ENCODE measurements at places on chromosomes 12 and 14. TPM values are rescaled to one million over a fixed set of nuclear protein-coding genes. Genes with fewer than 3 reads are reported as not detected.
A peak's percentile ranks its signal among the peaks of the same experiment; 100 is the strongest.

- H3K27ac ChIP-seq = no peak overlapping the region
- DNase-seq = no peak
- no peaks in the 10 kb centered on the region for H3K4me1 ChIP-seq
- H3K27me3 ChIP-seq = no peaks in the 10 kb centered on the region
- H3K36me3 ChIP-seq = no peaks in the 10 kb centered on the region
- H3K4me3 ChIP-seq = no peak overlapping the region
These were observed 27.1 kb upstream of the C12orf71 start for GRCh38 chr12:27109334-27110028.

GRCh38 chr12:91144053-91144452 lies 32.8 kb upstream of the LUM start:
- H3K4me1 ChIP-seq = peaks cover 18% of the 10 kb centered on the region
- no peak overlapping the region for H3K27ac ChIP-seq
- H3K4me3 ChIP-seq = no peak overlapping the region
- DNase-seq = no peak
- no peaks in the 10 kb centered on the region for H3K27me3 ChIP-seq

DNA sequence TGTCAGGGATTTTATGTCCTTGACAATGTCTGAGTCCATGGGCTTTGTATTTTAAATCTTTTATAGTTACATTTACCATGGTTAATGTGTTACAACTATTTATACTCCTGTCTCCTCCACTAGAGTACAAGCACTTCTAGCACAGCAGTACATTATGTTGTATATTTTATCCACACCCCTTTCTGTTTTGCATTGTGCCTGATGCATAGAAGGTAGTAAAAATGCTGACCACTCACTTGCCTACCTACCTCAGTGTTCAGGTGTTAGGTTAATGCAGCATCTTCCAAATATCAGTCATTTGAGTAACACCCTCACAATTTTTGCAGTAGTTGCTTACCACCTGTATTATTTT lies 31.1 kb upstream of the SLC38A2 start:
- H3K27me3 ChIP-seq = no peaks in the 10 kb centered on the region
- peak overlapping the region; percentile 88 for H3K27ac ChIP-seq
- no peak overlapping the region for H3K4me3 ChIP-seq
- no peaks in the 10 kb centered on the region for H3K36me3 ChIP-seq

- H3K4me3 ChIP-seq = no peak overlapping the region
- H3K27ac ChIP-seq = 0 out of 2 replicates have a peak overlapping the region, but pooled peaks have one; percentile 12
- no peaks in the 10 kb centered on the region for H3K4me1 ChIP-seq
- peaks cover 49% of the 10 kb centered on the region for H3K36me3 ChIP-seq
- no peaks in the 10 kb centered on the region for H3K27me3 ChIP-seq
- DNase-seq = no peak
These were observed 12.5 kb downstream of the GNS start for GRCh38 chr12:64746663-64747062.

GRCh38 chr14:83909507-83909906 lies 1620.4 kb upstream of the FLRT2 start:
- no peak for DNase-seq
- H3K36me3 ChIP-seq = no peaks in the 10 kb centered on the region
- H3K4me1 ChIP-seq = no peaks in the 10 kb centered on the region
- no peaks in the 10 kb centered on the region for H3K27me3 ChIP-seq
- H3K27ac ChIP-seq = no peak overlapping the region

The KRT82 gene
- not detected for polyA plus RNA-seq

GRCh38 chr12:95214466-95214865 lies 2.8 kb downstream of the FGD6 start:
- no peak for DNase-seq
- no peaks in the 10 kb centered on the region for H3K36me3 ChIP-seq
- no peak overlapping the region for H3K4me3 ChIP-seq
- H3K27ac ChIP-seq = no peak overlapping the region
- no peaks in the 10 kb centered on the region for H3K27me3 ChIP-seq

The OVCH1 gene
- not detected for polyA plus RNA-seq

The ZNF26 gene
- polyA plus RNA-seq = 9.4 TPM

The HNF1A gene
- polyA plus RNA-seq = not detected

DNA sequence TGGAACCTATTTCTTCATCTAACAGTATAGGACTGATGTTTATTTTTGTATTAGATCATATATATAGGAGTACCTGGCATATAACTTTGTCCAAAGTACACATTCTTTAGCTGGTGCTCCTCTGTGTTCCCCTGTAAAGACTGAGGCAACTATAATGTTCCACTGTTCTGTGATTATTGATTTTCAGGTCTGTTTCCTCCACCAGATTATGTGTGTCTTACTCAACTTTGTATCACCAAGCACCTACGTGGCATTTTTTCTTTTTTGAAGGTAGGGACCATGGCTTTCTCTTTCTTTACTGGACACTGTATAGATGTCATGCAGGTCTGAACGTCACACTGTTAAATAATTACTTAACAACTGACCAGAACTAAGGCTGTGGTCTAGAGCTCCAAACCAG lies 29.3 kb downstream of the BICD1 start:
- peaks cover 18% of the 10 kb centered on the region for H3K4me1 ChIP-seq
- DNase-seq = no peak
- no peak overlapping the region for H3K4me3 ChIP-seq
- H3K27me3 ChIP-seq = no peaks in the 10 kb centered on the region

DNA sequence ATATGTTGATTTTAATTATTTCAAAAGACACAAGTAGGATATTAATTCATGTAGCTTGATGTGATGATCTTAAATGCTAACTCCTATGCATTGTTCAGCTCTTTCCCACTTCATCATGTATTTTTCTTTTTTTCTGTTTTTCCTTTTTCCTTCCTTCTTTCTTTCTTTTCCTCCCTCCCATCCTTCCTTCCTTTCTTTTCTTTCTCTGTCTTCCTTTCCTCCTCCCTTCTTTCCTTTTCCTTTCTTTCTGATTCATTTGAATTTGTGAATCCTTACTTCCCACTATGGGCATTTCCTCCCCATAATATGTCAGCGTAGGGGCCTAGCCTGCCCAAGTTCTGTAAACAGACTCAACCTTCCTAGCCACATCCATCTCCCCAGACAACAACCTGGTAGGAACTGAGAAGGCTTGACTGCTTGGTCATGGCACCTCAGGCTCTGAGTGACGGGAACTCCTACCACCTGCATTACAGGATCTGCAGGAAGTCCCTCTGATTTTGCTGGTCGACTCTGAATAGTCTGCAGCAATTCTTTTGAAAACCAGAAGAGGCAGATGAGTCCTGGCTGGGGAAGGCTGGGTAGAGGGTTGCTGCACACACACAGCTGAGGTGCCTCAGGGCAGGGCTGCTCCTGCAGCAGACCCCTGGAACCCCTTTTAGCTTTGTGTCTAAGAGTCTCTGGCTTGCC lies 33.4 kb upstream of the BHLHE41 start:
- no peak for DNase-seq
- no peaks in the 10 kb centered on the region for H3K36me3 ChIP-seq
- H3K4me3 ChIP-seq = no peak overlapping the region
- no peaks in the 10 kb centered on the region for H3K27me3 ChIP-seq

The RNASE4 gene
- 12.4 TPM for polyA plus RNA-seq

The AMDHD1 gene
- polyA plus RNA-seq = 0.07 TPM

- peaks cover 23% of the 10 kb centered on the region for H3K4me1 ChIP-seq
- no peak overlapping the region for H3K27ac ChIP-seq
- DNase-seq = no peak
- peaks cover 4% of the 10 kb centered on the region for H3K36me3 ChIP-seq
- no peak overlapping the region for H3K4me3 ChIP-seq
These were observed 162.3 kb downstream of the CALM1 start for GRCh38 chr14:90558983-90559590.

- no peak for DNase-seq
- H3K4me3 ChIP-seq = no peak overlapping the region
- no peaks in the 10 kb centered on the region for H3K4me1 ChIP-seq
- H3K27me3 ChIP-seq = no peaks in the 10 kb centered on the region
These were observed 114.8 kb downstream of the SMOC1 start for GRCh38 chr14:69994002-69994401.

GRCh38 chr14:20306079-20306423 lies 300 bp upstream of the TTC5 start:
- no peak for DNase-seq
- peak overlapping the region; percentile 63 for H3K4me3 ChIP-seq
- no peak overlapping the region for H3K27ac ChIP-seq
- no peaks in the 10 kb centered on the region for H3K4me1 ChIP-seq
- H3K27me3 ChIP-seq = no peaks in the 10 kb centered on the region

- DNase-seq = no peak
- no peaks in the 10 kb centered on the region for H3K36me3 ChIP-seq
- H3K27ac ChIP-seq = no peak overlapping the region
- no peaks in the 10 kb centered on the region for H3K4me1 ChIP-seq
These were observed 69.9 kb downstream of the FOXN4 start for GRCh38 chr12:109239179-109239578.

The ADGRD1 gene
- polyA plus RNA-seq = not detected

DNA sequence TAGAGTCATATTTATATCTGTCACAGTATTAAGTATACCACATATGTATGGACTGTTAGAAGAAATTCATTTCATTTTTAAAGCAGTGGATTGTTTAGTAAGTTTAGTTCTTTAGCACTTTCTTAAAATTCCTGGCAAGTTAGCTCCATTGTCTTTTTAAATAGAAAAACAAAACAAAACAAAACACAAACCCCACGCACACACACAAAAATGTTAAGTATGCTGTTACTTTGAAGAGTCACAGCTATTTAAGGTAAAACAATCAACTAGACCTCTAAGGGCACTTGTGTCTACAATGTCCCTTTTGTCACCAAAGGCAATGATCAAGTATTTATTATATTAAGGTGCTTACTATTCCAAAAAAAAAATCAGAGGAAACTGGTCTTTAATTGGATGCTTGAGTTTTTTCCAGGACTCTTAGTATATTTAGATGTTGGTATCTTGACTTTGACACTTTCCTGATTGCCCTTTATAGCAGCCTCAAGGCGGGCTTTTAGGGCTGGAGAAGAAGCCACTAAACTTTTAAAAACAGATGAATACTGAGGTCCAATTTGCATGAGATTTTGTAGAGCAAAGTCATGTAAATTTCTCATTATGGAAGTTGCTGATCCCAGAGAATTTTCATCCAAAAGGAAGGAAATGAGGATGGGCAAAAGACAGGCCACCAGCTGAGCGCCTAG lies 85.5 kb upstream of the HECTD1 start:
- no peak for DNase-seq
- H3K27ac ChIP-seq = no peak overlapping the region
- no peak overlapping the region for H3K4me3 ChIP-seq
- H3K27me3 ChIP-seq = no peaks in the 10 kb centered on the region
- peaks cover 11% of the 10 kb centered on the region for H3K4me1 ChIP-seq

The DLGAP5 gene
- 6.2 TPM for polyA plus RNA-seq

DNA sequence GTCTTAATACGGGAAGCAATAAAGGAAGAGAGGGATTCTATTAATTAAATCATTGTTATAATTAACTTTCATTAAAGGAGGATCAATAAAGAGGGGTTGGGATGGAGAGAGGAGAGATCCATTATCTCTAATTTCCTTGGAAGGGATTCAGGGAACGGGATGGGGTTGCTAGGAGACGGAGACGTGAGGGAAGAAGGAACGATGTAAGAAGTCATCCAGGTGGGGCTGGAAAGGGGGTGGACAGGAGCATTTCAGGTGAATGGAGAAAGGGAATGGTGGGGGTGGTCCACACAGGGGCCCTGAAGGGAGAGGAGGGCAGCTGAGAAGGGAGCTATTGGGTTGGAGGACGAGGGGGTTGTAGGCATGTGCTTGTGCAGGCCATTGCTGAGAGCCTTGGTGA lies 17.2 kb downstream of the CALCOCO1 start:
- no peak for DNase-seq
- no peak overlapping the region for H3K27ac ChIP-seq
- no peaks in the 10 kb centered on the region for H3K4me1 ChIP-seq
- H3K4me3 ChIP-seq = no peak overlapping the region

- no peak for DNase-seq
- H3K4me3 ChIP-seq = no peak overlapping the region
- no peaks in the 10 kb centered on the region for H3K36me3 ChIP-seq
- no peak overlapping the region for H3K27ac ChIP-seq
- H3K27me3 ChIP-seq = peaks cover 78% of the 10 kb centered on the region
These were observed 57.6 kb upstream of the GALNT9 start for GRCh38 chr12:132386926-132387497.

DNA sequence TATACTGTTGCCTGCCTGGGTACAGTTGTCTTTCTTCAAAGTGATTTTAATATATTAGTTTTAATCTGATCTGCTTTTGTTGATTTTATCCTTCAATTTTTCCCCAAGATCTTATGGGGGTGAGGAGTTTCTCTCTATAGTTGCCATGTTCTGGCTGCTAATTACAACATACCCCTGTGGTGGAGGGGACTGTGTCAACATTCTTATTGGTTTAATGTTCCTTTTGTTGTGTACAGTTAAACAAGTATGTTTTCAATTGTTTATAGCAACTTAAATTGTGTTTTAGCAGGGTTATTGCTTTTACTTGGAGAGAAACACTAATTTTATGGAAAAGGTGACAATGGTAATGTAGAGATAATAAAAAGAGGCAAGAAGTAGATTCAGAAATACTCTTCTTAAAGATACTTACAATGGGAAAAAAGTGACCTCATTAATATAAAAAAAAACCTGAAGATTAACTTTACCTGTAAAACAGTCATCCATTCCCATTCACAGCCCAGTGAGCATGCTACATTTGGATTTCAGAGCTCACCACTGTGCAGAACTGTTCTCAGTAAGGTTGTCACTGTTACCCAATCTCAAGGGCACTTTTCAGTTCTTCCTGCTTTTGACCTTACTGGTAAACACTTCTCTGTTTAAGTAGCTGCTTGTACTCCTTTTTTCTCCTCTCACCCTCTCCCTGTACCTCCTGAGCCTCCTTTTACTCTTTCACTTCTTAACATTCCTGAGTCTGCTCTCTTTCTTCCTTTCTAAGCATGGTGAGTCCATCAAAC lies 8.1 kb upstream of the LRRK2 start:
- H3K36me3 ChIP-seq = no peaks in the 10 kb centered on the region
- no peak overlapping the region for H3K4me3 ChIP-seq
- no peak for DNase-seq
- no peaks in the 10 kb centered on the region for H3K4me1 ChIP-seq
- no peaks in the 10 kb centered on the region for H3K27me3 ChIP-seq

DNA sequence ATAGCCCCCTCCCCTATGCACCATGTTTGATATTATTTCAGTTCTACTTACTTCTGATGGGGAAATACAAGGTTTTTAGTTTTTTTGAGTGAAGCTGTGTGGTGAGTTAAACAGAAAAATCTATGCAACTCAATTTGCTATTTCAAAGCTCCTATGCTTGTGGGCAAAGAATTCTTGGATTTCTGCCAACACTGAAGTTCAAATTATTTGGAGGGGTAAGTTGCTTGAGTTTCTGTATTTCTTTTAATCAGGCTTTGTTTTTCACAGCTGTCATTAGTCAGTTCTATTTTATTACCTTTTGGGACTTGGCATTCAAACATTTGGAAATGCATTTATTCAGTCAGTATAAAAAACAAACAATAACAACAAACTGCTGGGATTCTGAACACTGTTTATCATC lies 407.5 kb upstream of the MGAT4C start:
- H3K36me3 ChIP-seq = no peaks in the 10 kb centered on the region
- peaks cover 4% of the 10 kb centered on the region for H3K4me1 ChIP-seq
- H3K27me3 ChIP-seq = no peaks in the 10 kb centered on the region
- no peak for DNase-seq
- no peak overlapping the region for H3K27ac ChIP-seq
